Thoracic aorta (tissue), 2 donors: ENCODE measurements at places on chromosomes 16 and 17.

DNA sequence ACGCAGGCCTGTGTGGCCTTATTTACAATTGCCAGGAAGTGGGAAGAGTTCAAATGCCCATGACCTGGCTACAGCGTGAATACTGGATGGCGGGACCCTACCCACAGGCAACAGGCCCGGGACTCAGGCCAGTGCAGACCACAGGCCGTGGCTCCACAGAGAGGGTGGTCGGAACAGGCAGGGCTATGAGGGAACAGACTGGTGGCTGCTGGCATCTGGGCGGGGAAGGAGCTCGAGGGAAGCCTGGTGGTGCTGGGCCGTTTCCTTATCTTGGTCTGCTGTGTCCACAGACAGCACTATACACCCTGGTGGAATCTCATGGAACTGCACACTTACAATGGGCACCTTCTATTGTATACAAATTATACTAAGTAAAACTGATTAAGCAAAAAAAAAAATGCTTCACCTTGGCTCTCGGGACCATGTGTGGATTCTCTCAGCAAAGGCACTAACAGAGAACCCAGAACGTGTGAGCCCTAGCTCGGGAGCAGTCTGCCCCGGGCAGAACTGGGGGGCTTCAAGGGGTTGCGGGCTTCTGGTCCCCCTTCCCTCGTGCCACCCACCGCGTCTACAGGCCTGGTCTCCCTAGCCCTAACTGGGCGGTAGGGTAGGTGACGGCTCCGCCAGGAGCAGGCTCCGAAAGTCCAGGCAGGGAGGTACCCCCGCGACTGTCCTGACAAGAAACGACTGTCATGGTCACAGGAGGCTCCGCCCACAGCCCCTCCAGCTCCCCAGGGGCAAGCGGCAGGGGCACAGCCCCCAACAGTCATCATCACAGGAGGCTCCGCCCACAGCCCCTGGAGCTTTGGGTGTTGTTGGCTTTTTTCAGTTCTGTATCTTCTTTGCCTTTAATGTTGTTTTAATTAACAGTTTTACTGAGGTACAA lies 21.8 kb downstream of the CEP131 start:
- no peaks in the 10 kb centered on the region for H3K4me1 ChIP-seq
- H3K27ac ChIP-seq, result no peak overlapping the region
- peaks cover 14% of the 10 kb centered on the region for H3K36me3 ChIP-seq
- DNase-seq, result no peak
- no peak overlapping the region for H3K4me3 ChIP-seq
- no peaks in the 10 kb centered on the region for H3K27me3 ChIP-seq

DNA sequence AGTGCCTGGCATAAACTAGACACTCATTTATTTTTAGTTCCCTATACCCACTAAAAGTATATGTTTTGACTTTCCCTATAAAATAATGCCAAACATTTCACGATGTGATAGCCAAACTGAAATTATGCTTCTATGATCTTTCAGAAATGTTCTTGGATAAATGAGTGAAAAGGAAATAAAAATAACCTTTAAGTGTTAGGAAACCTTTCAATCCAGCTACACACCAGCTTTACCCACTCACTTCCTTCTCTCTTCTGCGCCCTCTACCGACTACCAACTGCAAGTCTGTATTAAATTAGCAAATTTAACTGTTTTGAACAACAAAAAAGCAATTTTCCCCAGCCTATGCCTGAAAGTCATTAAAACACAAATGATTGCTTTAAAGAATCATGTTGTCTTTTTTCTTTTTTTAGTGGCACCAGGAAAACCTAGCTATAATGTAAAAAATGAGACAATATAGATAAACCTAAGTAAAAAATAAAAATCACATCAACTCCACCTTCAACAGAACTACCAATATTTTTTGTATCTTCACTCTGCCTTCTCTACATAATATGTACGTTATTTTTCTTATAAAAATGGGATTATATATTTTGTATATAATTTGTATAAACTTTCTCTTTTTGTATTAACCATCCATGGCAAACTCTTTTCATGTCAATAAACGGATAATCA lies 13.2 kb upstream of the TMEM100 start:
- no peaks in the 10 kb centered on the region for H3K36me3 ChIP-seq
- H3K4me1 ChIP-seq, result peaks cover 23% of the 10 kb centered on the region
- no peak overlapping the region for H3K27ac ChIP-seq
- DNase-seq, result no peak
- H3K4me3 ChIP-seq, result no peak overlapping the region

- no peaks in the 10 kb centered on the region for H3K27me3 ChIP-seq
- H3K36me3 ChIP-seq, result peaks cover 9% of the 10 kb centered on the region
Measured at GRCh38 chr16:4342866-4343744, 8.0 kb downstream of the PAM16 start.

GRCh38 chr16:69563605-69564580 lies 1.9 kb upstream of the NFAT5 start:
- no peak for DNase-seq
- peaks cover 14% of the 10 kb centered on the region for H3K4me1 ChIP-seq
- H3K27me3 ChIP-seq, result no peaks in the 10 kb centered on the region
- H3K36me3 ChIP-seq, result no peaks in the 10 kb centered on the region
- H3K4me3 ChIP-seq, result peak overlapping the region; percentile 100

- DNase-seq, result no peak
- no peak overlapping the region for H3K27ac ChIP-seq
- no peaks in the 10 kb centered on the region for H3K27me3 ChIP-seq
- peaks cover 5% of the 10 kb centered on the region for H3K4me1 ChIP-seq
- H3K4me3 ChIP-seq, result no peak overlapping the region
Measured at GRCh38 chr17:82642022-82642421, 6.2 kb downstream of the WDR45B start.

- no peak overlapping the region for H3K27ac ChIP-seq
- H3K27me3 ChIP-seq, result no peaks in the 10 kb centered on the region
- no peaks in the 10 kb centered on the region for H3K4me1 ChIP-seq
- H3K4me3 ChIP-seq, result no peak overlapping the region
- H3K36me3 ChIP-seq, result peaks cover 79% of the 10 kb centered on the region
Measured at GRCh38 chr17:41907185-41907556, 11.6 kb downstream of the ACLY start.

GRCh38 chr16:2495041-2495440 lies 18.7 kb upstream of the ATP6V0C start:
- no peaks in the 10 kb centered on the region for H3K36me3 ChIP-seq
- H3K27me3 ChIP-seq, result no peaks in the 10 kb centered on the region
- no peak overlapping the region for H3K27ac ChIP-seq

DNA sequence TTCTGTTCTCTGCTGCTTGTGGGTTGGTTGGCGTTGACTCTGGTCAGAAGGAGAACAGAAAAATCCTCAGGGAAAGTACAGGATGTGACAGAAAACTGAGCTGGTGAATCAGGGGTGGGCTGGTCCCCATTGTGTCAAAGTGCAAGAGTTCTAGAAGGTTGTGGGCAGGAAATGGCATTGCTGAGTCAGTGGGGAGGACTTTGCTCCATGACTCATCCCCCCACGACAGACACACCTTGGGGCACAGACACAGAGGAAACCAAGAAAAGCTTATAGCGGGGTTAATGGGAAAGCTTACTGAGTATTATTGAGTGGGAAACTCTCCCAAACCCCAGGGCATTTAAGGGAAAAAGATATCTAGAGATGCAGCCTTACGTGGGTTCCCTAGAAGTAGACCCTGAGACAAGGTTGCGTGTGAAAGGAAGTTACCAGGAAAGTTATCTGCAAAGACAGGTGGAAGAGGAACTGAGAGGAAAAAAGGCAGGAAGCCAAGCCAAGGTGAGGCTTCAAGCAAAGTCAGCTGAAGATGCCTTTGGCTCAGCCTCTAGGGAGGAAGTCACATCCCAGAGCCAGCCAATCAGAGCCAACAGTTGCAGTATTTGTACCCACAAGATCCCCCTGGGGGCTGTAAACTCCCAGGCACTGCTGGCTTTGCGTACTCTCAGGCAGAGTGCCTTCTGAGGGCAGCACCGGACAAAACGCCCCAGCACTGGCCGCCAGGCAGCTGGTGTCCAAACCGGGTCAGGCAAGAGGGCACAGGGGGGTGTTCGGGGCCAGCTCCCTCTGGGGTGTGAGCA lies 86.4 kb downstream of the FOXL1 start:
- H3K4me1 ChIP-seq, result peaks cover 89% of the 10 kb centered on the region
- no peaks in the 10 kb centered on the region for H3K27me3 ChIP-seq
- no peak for DNase-seq
- H3K27ac ChIP-seq, result peak overlapping the region; percentile 85

DNA sequence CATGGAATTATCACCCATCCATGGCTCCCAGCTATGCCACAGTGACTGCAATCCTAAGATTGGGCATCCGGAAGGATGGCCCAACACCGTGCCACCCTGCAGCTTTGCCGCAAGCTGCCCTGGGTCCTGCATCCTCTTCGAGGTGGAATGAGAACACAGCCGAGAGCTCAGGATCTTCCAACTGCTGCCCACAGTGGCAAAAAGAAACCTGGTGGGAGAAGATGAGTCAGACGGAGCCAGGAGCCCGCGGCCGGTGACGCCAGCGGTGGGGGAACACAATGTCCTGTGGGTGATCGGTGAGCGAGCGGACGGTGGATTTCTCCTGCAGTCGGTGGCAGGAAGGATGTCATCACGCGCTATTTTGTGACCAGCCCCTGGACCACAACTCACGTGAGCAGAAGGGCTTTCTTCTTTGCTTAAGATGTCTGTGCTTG lies 20.1 kb downstream of the CD7 start:
- H3K4me1 ChIP-seq, result peaks cover 46% of the 10 kb centered on the region
- H3K4me3 ChIP-seq, result peak overlapping the region; percentile 69
- H3K27ac ChIP-seq, result peak overlapping the region; percentile 78
- H3K27me3 ChIP-seq, result no peaks in the 10 kb centered on the region
- no peaks in the 10 kb centered on the region for H3K36me3 ChIP-seq
- peak; percentile 67 for DNase-seq

DNA sequence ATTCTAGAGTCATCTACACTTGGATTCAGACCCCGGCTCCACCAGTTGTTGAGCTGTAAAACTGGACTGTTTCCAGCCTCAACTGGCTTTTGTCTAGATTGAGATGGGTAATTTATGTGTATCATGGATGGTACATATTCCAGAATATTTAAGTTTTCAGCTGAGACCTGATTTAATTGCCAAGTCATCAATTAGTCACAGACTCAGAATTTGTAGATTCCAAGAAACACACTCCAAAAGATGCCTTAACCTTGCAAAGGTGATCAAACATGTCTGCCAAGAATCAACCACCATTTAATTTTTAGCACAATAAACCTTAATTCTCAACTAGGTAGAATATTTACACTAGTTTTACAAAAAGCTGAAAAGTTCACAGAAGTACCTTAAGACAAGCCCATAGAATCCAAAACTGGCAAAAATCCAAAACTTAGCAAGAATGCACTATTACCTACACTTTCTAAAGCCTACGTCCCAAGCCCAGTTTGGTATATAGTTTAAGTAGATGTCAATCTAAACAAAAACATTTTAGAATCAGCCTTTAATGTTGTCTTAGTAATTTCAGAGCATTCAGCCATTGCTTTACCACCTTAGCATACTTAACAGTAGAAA lies 17.7 kb downstream of the SIAH1 start:
- H3K4me1 ChIP-seq, result peaks cover 44% of the 10 kb centered on the region
- no peaks in the 10 kb centered on the region for H3K36me3 ChIP-seq
- H3K27ac ChIP-seq, result no peak overlapping the region
- no peak for DNase-seq

GRCh38 chr17:7403043-7403726 lies 712 bp downstream of the TMEM256 start:
- H3K4me3 ChIP-seq, result peak overlapping the region; percentile 90
- H3K27me3 ChIP-seq, result no peaks in the 10 kb centered on the region
- no peak for DNase-seq
- peaks cover 18% of the 10 kb centered on the region for H3K4me1 ChIP-seq

- H3K4me1 ChIP-seq, result no peaks in the 10 kb centered on the region
- H3K27ac ChIP-seq, result no peak overlapping the region
- H3K36me3 ChIP-seq, result no peaks in the 10 kb centered on the region
- H3K4me3 ChIP-seq, result peak overlapping the region; percentile 55
- H3K27me3 ChIP-seq, result no peaks in the 10 kb centered on the region
Measured at GRCh38 chr16:86761111-86762031, 183.0 kb downstream of the FOXL1 start.

DNA sequence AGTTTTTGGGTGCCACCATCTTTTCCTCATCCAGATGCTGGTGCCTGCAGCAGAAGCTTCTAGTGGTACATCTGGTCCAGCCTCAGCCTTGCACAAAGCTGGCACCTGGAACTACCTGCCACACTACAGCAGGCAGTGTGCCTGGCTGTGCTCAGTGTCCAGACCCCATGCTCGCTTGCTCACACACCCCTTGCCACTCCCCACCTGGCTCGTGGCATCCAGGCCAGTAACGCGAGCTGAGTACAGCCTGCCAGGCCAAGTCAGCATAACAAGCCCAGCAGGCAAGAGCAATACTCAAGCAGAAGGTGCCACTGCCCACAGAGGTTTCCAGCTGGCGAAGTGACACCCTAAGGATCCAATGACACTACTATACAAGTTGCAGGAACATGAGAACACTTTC lies 29.7 kb upstream of the KIF2B start:
- no peaks in the 10 kb centered on the region for H3K4me1 ChIP-seq
- H3K27ac ChIP-seq, result no peak overlapping the region
- no peaks in the 10 kb centered on the region for H3K36me3 ChIP-seq
- no peak for DNase-seq

GRCh38 chr16:17377360-17378324 lies 93.1 kb downstream of the XYLT1 start:
- H3K36me3 ChIP-seq, result no peaks in the 10 kb centered on the region
- H3K27ac ChIP-seq, result peak overlapping the region; percentile 56
- no peaks in the 10 kb centered on the region for H3K27me3 ChIP-seq
- no peak for DNase-seq
- peak overlapping the region; percentile 8 for H3K4me3 ChIP-seq

DNA sequence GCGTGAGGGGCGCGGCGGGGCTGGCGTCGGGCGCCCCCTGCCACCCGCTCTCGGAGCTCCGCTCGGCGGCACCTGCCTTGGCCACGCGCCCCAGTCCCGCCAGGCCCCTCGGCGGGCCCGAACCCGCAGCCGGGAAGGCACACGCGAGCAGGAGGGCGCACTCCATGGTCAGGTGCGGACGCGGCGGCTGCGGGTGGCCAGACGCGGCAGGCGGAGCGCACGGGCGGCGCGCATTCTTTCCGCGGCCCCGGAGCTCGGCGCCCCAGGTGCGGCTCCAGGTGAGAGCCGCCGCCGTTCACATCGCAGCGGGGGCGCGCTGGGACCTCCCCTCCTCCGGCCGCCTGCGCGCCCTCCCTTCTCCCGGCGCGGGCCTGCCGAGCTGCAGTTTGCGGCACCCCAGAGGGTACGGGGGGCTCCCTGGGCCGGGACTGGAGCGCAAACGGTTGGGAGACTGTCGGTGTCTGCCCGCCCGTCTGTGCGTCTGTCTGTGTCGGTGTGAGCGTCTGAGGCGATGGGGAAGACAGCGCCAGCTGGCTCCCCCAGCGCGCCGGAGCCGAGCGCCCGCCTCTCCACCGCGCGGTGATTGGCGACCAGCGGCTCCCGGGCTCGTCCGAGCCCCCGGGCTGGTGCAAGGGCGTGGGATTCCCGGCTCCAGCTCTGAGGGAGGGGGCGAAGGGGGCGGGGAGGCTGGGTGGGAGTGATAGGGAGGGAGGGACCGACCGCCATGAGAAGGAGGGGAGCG lies at the start of gene ADAMTS18:
Gene ADAMTS18 (minus strand): TSS at position 505 of the 742 bp plus-strand sequence. CDS start 339 bp downstream, at position 166.
- no peaks in the 10 kb centered on the region for H3K36me3 ChIP-seq
- H3K4me1 ChIP-seq, result no peaks in the 10 kb centered on the region
- H3K27ac ChIP-seq, result no peak within 1 kb of the TSS
- no peaks in the 10 kb centered on the region for H3K27me3 ChIP-seq
